Cardiac muscle cell (in vitro differentiated cells and primary cell): ENCODE measurements at places on chromosomes 4 and X.

GRCh38 chr4:108109997-108110416 lies 58.7 kb downstream of the LEF1 start:
- no peaks in the 10 kb centered on the region for H3K27me3 ChIP-seq
- no peak for DNase-seq
- no peaks in the 10 kb centered on the region for H3K36me3 ChIP-seq
- H3K27ac ChIP-seq = no peak overlapping the region
- peaks cover 41% of the 10 kb centered on the region for H3K4me1 ChIP-seq

GRCh38 chrX:111386615-111387233 lies 25.3 kb downstream of the DCX start:
- H3K27me3 ChIP-seq = no peaks in the 10 kb centered on the region
- no peak for DNase-seq
- no peak overlapping the region for H3K4me3 ChIP-seq
- H3K4me1 ChIP-seq = peaks cover 4% of the 10 kb centered on the region
- no peaks in the 10 kb centered on the region for H3K36me3 ChIP-seq

GRCh38 chr4:73762409-73762808 lies 22.0 kb downstream of the CXCL8 start:
- no peaks in the 10 kb centered on the region for H3K36me3 ChIP-seq
- DNase-seq = no peak
- no peak overlapping the region for H3K4me3 ChIP-seq
- H3K27me3 ChIP-seq = no peaks in the 10 kb centered on the region
- H3K4me1 ChIP-seq = no peaks in the 10 kb centered on the region

DNA sequence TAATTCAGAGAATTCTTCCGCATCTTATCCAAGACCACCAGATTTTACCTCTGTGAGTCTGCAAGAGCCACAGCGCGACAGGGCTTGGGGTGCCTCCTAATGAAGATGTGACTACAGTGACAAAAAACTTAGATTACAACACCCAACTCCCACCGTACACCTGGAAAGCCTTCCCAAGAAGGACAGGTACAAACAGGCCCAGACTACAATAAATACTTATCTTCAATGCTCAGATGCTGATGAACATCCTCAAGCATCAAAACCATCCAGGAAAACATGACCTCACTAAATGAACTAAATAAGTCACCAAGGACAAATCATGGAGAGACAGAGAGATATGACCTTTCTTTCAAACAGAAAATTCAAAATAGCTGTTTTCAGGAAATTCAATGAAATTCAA lies 20.8 kb upstream of the ABCG2 start:
- H3K4me3 ChIP-seq = no peak overlapping the region
- H3K27me3 ChIP-seq = no peaks in the 10 kb centered on the region
- no peaks in the 10 kb centered on the region for H3K36me3 ChIP-seq
- no peak overlapping the region for H3K27ac ChIP-seq
- DNase-seq = no peak

GRCh38 chr4:141435446-141436225 lies 200.7 kb upstream of the IL15 start:
- DNase-seq = no peak
- H3K4me3 ChIP-seq = no peak overlapping the region
- H3K27me3 ChIP-seq = no peaks in the 10 kb centered on the region
- H3K27ac ChIP-seq = no peak overlapping the region
- H3K36me3 ChIP-seq = no peaks in the 10 kb centered on the region

DNA sequence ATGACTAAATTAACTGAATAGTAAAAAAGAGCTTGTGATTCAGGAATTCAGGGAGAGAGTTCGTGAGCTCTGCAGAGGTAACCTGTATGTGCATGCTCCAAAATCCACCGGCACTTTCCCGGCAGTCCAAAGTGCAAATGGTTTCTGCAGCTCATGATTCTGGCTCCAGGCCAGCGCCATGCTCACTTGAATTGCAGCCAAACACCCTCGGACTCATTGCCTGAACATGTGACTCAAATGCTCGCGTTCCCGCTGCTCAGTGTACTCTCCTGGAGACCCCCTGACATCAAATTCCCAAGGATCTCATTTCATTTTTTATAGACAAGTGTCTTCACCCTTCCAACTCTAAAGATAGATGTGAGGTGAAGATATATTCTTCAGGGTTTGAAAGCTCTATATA lies 44.1 kb upstream of the SH3RF1 start:
- DNase-seq = peak; percentile 69
- no peaks in the 10 kb centered on the region for H3K27me3 ChIP-seq
- H3K27ac ChIP-seq = no peak overlapping the region
- no peaks in the 10 kb centered on the region for H3K36me3 ChIP-seq

DNA sequence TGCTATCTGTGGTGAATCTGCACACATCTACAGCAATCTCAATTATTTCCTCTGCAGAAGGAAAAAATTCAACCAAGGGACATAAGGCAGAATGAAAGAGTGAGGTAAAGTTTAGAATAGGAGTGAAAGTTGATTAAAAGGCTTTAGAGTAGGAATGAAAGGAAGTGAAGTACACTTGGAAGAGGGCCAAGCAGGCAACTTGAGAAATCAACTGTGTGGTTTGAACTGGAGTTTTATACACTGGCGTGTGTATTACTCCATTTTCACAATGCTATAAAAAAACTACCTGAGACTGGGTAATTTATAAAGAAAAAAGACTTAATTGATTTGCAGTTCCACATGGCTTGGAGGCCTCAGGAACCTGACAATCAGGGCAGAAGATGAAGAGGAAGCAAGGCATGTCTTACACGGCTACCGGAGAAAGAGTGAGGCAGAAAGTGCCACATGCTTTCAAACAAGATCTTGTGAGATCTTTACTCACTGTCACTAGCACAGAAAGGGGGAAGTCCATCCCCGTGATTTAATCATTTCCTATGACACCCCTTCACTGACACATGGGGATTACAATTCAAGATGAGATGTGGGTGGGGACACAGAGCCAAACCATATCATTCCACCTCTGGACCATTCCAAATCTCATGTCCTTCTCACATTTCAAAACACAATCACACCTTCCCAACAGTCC lies 234.8 kb downstream of the IL15 start:
- no peaks in the 10 kb centered on the region for H3K36me3 ChIP-seq
- peaks cover 25% of the 10 kb centered on the region for H3K4me1 ChIP-seq
- H3K27ac ChIP-seq = no peak overlapping the region
- DNase-seq = no peak
- no peak overlapping the region for H3K4me3 ChIP-seq
- no peaks in the 10 kb centered on the region for H3K27me3 ChIP-seq

DNA sequence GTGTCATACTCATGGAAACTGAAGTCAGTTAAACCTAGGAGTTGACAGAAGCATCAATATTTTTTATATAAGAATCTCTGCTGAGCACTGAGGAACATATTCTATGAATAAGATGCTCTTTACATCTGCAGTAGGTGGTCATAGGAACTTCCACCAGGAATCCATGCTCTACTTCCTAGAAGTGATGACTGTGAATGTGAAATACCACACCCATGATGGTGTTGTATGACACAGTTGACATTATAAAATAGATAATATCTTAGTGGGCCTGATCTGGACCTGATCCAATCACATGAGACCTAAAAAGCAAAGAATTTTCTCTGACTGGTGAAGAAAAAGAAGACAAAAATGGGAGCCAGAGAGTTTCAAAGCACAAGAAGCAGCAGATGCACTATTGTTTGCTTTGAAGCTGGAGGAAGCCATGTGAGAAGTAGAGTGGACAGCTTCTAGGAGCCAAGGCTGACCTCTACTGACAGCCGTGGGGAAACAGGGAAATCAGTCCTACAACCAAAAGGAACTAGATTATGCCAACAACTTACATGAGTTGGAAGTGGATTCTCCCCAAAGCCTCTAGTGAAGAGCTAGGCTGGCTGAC lies 68.6 kb upstream of the HS3ST1 start:
- no peaks in the 10 kb centered on the region for H3K36me3 ChIP-seq
- H3K4me1 ChIP-seq = no peaks in the 10 kb centered on the region
- no peak overlapping the region for H3K27ac ChIP-seq
- H3K4me3 ChIP-seq = no peak overlapping the region
- DNase-seq = no peak
- no peaks in the 10 kb centered on the region for H3K27me3 ChIP-seq

DNA sequence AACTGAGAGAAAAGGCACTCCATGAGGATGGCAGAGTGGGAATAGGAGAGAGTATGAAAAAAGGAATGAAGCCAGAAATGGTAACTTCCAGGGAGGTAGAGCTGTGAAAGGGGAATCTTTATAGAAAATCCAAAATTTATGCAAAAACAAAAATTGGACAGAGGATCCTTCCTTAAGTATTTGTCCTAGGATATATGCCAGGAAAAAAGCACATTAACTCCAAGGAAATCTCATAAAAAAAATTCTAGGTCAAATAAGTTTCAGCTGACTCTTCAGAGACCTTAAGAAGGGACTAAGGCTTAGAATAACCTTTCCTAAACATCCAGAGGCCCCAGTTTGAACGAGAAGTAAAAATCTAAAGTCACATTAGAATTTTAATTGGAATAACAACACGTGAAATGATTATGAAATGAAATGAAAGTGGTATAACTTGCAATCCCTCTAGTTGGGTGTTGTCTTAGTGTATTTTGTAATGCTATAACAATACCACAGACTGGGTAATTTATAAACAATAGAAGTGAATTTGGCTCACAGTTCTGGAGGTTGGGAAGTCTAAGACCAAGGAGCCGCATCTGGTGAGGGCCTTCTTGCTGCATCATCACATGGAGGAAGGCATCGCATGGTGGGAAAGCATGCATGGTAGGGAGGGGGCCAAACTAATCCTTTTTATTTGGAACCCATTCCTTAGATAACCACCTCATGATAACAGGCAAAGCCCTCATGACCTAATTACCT lies 145.4 kb upstream of the RXFP1 start:
- no peak for DNase-seq
- H3K27me3 ChIP-seq = no peaks in the 10 kb centered on the region
- H3K27ac ChIP-seq = no peak overlapping the region
- H3K36me3 ChIP-seq = no peaks in the 10 kb centered on the region
- H3K4me1 ChIP-seq = no peaks in the 10 kb centered on the region
- no peak overlapping the region for H3K4me3 ChIP-seq

DNA sequence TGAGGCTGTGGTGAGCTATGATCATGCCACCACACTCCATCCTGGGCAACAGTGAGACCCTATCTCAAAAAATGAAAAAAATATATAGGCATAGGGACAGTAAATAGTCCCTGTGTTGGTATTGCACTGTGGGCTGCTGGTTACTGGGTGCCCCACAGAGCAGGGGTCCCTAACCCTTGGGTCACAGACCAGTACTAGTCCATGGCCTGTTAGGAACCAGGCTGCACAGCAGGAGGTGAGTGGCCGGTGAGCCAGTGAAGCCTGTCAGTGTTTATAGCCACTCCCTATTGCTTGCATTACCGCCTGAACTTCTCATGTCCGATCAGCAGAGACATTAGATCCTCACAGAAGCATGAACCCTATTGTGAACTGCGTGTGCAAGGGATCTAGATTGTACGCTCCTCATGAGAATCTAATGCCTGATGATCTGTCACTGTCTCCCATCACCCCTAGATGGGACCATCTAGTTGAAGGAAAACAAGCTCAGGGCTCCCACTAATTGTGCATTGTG lies 106.5 kb downstream of the TNIP2 start:
- DNase-seq = no peak
- no peak overlapping the region for H3K27ac ChIP-seq
- no peaks in the 10 kb centered on the region for H3K4me1 ChIP-seq
- no peak overlapping the region for H3K4me3 ChIP-seq

DNA sequence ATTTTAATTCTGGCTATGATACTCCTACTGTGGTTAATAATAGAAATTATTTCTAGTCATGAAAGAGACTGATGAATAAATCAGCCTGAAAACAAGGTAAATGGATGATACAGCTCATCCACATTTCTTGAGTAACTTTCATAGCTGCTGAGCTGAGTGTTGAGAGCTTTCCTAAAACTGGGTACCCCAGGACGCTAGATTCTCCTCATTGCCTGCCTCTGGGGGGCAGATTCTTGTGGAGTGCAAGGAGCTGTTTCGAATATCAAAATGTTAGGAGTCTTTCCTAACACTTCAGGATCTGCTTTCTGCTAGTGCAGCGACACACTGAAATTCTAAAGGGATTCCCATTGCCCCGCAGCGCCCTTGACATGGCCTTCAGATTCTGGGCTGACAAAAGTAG lies 2.1 kb downstream of the MND1 start:
- no peaks in the 10 kb centered on the region for H3K27me3 ChIP-seq
- no peak overlapping the region for H3K27ac ChIP-seq
- peaks cover 5% of the 10 kb centered on the region for H3K4me1 ChIP-seq
- peak; percentile 9 for DNase-seq
- H3K36me3 ChIP-seq = no peaks in the 10 kb centered on the region

DNA sequence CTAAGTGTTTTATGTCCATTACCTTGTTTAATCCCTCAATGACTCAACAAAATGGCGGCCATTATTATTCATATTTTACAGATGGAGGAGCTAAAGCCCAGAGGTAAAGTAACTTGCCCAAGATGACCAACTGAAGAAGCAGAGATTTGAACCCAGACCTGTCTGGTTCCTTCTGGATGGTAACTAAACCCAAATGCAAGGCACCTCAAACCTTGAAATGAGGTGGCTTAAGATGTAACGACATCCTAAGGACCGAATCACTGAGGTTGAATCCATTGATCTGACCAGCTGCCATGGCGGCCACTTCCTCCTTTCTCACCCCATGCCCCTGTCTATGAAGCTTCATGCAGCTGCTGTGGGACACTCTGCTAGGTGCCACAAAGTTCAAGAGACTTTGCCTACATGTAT lies 932 bp downstream of the TLR10 start:
- no peaks in the 10 kb centered on the region for H3K27me3 ChIP-seq
- no peaks in the 10 kb centered on the region for H3K4me1 ChIP-seq
- H3K27ac ChIP-seq = no peak overlapping the region
- no peak overlapping the region for H3K4me3 ChIP-seq

DNA sequence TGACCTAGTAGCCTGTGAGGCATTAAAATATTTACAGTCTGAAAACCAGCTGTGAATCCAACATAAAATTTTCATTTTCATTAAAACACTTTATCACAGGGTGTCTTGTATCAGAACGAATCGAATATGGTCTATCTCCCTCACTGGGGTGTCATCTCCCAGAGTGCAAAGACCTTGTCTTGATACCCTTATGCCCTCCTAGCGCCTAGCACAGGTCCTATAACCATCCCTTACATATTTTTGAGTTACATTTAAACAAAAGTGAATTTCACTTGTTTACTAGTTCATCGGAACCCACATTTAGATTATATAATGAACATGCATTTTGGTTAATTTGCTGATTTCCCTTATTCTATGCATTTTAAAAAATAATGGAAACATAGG lies 14.0 kb downstream of the DIPK2B start:
- no peak overlapping the region for H3K27ac ChIP-seq
- H3K27me3 ChIP-seq = no peaks in the 10 kb centered on the region
- H3K36me3 ChIP-seq = no peaks in the 10 kb centered on the region
- no peaks in the 10 kb centered on the region for H3K4me1 ChIP-seq

- H3K4me1 ChIP-seq = no peaks in the 10 kb centered on the region
- no peak overlapping the region for H3K27ac ChIP-seq
- H3K27me3 ChIP-seq = no peaks in the 10 kb centered on the region
- no peak overlapping the region for H3K4me3 ChIP-seq
- H3K36me3 ChIP-seq = no peaks in the 10 kb centered on the region
These were observed 13.7 kb downstream of the GAB3 start for GRCh38 chrX:154737136-154737535.

GRCh38 chrX:45619290-45619689 lies 418.6 kb upstream of the DIPK2B start:
- H3K27ac ChIP-seq = no peak overlapping the region
- peaks cover 2% of the 10 kb centered on the region for H3K4me1 ChIP-seq
- DNase-seq = peak; percentile 7
- no peaks in the 10 kb centered on the region for H3K27me3 ChIP-seq
- no peak overlapping the region for H3K4me3 ChIP-seq
- no peaks in the 10 kb centered on the region for H3K36me3 ChIP-seq
